ENCODE measurements at places on chromosomes 1 and 21. TPM values are rescaled to one million over a fixed set of nuclear protein-coding genes. Genes with fewer than 3 reads are reported as not detected.

DNA sequence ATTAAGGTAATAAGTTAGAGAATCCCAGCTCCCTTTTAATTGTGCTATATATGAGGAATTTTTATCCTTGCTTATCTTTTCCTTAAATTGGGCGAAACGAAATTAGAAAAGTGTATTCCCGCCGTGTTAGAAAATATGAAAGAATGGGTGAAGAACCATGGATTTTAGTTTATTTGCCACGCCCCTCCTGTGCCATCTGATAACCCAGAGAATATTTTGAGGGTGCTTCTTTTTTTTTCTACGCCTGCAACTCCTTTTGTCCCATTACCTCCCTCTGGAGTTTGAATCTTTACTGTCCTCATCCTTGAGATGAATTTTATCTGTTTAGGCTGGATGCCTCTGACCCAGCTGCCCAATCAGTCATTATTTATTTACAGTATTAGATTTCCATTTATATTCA lies 1.6 kb downstream of the TLCD4 start:
- no peak for DNase-seq

- DNase-seq: no peak
Observed at GRCh38 chr21:41245509-41246135, 71.0 kb upstream of the FAM3B start.

DNA sequence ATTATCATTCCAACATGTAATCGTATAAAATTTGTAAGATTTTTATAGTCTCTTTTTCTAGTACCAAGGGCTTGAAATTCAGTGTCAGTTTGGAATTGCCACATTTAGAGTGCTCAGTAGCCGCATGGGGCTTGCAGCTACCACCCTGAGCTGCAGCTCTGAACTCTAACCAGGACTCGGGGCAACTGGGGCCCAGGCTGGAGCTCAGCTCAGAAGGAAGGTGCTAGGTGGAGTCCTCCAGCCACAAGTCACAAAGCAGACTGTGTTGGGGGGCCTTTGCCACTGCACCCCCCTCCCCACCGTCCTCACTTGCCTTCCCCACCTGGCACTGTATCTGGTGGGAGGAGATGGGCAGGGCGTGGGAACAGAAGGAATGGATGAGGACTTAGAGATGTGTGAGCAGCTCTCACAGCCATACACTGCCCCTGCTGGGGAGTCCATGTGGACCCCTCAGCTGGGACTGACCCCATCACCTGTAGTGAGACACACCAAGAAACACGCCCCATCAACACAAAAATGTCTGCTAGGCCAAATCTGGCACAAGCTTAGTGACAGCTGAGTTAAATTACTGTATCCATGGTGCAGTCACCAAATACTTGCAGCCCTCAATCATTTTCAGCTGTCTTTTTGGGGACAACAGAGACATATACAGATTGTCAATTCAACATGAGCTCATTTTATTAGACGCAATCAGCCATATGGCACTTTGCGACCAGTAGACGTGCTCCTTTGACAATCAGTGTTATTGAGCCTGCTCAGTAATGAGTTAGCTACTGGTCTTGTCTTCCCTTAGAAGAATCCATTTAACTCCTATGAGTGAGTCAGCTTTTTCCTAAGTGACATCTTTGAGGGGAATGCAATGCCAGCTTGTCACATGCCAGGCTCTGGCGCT lies 241.7 kb upstream of the RAB4A start:
- DNase-seq: no peak

GRCh38 chr1:61005614-61006580 lies 76.5 kb upstream of the NFIA start:
- DNase-seq: no peak

- DNase-seq: no peak
Observed at GRCh38 chr1:57007948-57008347, 42.1 kb upstream of the C8B start.

DNA sequence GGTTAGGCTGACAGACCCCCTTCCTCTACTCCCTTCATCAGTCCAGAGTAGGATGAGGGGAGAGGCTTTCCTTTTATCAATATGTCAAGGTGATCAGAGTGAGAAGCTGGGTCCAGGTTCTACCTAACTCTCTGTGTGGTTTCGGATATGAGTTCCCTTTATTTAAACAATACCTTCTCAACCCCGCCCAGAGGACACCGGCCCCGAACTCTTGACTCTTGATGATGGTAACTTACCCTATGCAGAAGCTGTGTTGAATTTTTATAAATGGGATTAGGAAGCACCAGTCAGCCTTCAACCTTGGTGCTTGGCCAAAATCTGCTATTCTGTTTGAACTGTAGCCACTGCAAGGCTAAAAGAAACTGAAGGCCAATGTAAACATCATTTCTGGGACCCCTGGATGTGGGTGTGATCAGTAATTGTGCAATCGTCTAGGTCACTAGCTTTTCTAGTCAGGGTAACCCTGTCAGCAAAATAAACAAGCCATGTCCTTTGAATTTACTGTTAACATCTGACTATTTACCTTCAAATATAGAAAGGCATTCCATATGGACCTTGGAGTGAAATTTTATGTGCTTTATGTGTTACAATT lies 398.3 kb downstream of the SEC16B start:
- no peak for DNase-seq

DNA sequence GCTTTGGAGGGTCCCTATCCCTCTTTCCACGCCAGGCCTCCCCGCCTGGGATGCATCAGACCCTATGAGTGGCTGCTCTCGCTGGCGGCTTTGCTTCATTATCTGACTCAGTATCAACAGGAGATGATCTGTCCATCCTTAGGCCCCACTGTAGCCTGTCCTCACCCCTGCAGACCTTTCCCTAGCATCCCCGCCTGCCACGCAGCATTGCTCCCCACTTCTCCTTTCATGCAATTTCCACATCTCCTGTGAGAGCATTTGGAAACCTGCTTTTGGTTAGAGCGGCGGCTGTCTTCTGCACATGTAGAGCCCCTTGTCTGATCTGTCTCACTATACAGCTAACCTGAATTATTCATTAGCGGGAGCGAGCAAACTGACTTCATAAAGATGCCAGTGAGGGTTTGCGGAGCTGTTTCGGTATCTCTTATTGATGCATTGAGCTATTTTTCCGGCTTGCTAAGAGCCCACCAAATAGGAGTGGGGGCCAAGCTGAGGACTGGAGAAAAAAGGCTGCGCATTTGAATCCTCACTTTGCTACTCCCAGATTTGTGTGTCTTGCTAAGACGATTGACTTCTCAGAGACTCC lies 40.0 kb upstream of the ATP2B4 start:
- no peak for DNase-seq

DNA sequence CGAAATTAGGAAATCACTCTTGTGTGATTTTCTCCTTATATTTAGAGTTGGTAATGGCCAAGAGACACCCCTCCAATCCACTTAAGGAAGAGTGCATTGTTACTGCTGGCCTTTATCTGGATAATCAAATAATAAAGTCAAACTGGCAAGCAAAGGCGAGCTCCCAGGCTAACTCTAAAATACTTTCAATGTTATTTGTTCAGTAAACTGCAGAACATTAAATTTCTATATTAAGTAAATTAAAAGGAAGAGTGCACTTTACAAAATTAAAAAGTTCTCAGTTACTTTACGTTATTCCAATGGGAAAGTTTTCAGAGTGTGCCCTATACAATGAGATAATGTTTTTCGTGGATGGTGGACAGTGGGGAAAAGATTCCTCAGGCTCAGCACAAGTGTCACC lies 562.4 kb upstream of the BEND5 start:
- DNase-seq: no peak

GRCh38 chr1:18126616-18127015 lies 19.0 kb downstream of the IGSF21 start:
- DNase-seq: no peak

- DNase-seq: no peak
Observed at GRCh38 chr1:22287946-22288520, 145.1 kb upstream of the WNT4 start.

DNA sequence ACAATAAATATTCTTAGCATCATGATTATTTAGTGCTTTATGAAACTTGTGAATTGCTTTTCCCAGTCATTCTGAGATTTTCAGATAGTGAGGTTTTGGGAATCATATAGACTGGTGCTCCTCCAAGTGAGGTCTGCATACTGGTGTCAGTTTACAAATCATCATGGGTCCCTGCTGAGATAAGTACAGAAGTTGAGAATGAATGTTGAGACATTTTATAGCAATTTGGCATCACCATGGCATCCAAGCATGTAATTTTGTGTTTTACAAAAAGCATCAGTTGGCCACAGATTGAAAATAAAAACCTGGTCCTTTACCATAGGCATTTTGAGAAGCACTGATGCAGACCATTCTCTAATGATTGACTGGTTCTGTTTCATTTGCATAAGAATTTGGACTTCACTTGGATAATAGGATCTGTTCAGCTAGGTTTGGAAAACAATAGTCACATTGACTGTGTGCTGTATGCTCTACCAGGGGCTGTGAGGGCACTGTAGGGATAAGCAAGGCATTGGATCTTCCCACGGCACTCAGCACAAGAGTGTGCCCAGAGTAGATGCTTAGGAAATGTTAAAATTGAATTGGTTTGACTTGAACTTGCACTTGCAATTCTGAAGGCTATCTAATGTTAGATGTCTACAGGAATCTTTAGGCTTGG lies 79.0 kb upstream of the JUN start:
- DNase-seq: no peak

DNA sequence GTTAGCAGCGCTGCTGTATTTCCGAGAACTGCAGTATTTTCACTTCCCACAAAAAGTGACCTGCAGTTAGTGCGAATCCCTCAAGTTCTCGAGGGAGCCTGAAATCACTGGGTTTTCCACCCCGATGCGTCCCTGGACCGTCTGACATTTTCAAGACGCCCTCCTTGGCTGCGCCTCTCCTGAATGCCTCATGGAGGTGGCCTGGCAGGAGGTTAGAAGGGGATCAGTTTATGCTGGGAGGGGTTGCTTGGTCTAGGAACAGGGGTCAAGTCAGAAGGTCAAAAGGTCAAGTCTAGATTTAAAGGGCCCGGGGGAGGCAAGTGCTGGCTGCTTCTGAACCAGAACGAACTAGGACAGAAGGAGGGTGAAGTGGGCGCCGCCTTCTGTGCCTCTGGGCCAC lies 176.8 kb downstream of the PRDM16 start:
- no peak for DNase-seq

Gene GSTM5
- total RNA-seq: 0.28 TPM

Gene SPTA1
- total RNA-seq: not detected

Gene KCNE2
- total RNA-seq: not detected

Gene ANGPTL1
- total RNA-seq: not detected

Data from IMR-90 (cell line).